ENCODE measurements at places on chromosomes 11 and 22.

DNA sequence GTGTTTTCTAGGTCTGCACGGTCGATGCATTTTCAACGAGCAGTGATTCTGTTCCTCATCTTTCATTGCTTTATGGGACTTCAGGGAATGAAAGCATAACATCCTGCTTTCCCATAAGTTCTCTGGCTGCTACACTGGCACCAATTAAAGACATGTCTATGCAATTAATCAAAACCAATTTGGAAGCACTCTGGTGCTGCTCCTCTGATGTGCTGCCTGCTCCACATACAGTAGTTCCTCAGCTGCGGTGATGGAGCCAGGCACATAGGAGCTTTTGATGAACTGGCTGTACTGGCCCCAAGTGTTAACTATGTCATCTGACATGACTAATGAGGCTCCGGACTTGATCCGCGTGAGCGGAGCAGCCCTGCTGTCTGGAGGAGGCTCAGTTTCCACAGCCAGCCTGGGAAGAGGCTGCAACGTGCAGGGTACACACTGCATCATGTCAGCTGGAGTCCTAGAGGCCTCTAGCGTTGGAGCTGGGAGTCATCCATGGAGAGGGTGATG lies 29.8 kb downstream of the GVQW3 start:
- no peak for DNase-seq

DNA sequence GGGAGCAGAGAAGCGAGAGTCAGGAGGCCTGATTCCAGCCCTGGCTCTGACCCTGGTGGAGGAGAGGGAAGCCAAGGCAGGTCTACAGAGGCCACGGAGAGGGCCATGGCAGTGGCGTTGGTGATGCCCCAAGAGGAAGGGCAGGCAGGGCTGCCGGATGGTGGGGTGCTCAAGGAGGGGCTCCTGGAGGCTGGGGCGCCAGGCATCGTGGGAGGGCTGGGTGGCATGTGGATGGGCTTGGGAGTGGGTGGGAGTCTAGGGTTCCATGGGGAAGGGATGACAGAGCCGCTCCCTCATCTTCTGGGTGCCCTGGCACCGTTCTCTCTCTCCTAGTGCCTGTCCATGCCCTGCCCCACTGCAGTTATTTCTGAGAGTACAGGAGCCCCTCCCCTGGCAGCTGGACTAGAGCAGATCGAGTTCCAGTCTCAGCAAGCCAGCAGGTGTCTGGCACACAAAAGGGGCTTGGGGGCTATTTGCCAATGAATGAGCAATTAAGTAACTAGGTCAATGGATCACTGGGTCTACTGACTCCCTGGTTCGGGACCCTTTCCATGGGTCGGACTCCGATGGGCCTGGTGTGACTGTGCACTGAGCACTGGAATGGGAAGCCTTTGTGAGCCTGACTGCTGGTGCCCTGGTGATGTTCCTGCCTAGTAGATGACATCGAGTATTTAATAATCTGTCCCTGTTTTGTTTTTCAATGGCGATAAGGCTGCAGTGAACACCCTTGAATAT lies 570.0 kb downstream of the TBC1D22A start:
- DNase-seq: no peak

DNA sequence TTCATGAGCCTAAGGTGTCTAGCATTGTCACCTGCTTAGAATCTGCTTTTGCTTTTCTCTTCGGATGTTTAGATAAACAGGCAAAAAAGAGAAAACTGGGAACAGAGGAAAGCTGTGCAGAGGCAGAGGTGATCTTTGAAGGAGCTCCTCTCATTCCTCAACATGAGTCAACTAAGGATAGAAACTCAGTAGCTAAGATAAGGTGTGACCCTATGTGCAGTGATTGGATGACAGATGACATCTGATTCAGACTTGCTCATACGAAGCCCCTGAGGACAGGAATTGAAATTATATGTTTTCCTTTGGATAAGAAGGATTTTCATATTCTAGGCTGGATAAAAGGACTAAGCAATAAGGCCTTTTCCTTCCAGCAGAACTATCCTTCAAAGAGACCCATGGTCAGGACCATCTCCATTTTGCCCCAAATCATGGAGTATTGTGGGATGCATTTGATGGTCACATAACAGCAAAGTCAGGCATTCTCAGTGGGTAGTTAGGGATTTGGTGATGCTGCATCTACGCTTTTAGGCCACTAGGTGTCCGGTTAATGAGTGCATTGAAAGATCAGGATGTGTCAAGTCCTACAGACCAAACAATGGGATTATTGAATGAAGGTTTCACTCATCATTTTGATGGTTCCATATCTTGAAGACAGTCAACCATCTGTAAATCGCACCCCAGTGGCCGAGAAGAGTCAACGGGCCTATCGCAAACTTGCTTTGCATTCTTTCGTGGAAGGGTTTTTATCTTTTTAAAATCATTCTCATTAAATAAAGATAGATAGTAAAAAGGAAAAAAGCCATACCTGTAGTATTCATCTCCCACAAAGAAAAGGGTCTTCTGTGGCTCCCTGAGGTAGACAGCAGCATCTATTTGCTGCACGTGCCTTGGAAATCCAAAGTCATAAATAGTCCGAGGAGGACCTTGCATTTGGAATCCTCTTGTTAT lies 32.2 kb downstream of the MMP20 start:
- DNase-seq: no peak

DNA sequence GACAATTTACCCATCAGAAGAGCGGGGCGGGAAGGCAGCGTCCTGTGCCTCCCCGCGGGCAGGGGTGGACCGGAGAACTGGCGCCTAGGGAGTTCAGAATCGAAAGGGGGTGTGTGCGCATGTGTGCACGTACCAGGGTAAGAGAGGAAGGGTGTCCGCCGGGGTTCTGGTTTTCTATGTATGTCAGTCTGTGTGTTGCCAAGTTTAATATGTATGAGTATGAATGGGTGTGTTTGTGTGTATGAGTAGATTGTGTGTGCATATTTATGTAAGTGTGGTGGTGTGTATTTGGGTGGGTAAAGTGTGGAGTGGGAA lies 2.0 kb downstream of the KCNC1 start:
- no peak for DNase-seq

- DNase-seq: no peak
These were observed 57.2 kb downstream of the CCDC83 start for GRCh38 chr11:85912414-85912813.

- DNase-seq: no peak
These were observed 7.7 kb upstream of the PRRG4 start for GRCh38 chr11:32821917-32822560.

GRCh38 chr11:1560649-1561251 lies 11.3 kb downstream of the DUSP8 start:
- no peak for DNase-seq

- DNase-seq: no peak
These were observed 16.1 kb downstream of the MIAT start for GRCh38 chr22:26673486-26673885.
